ENCODE measurements at places on chromosomes 2 and 18.

DNA sequence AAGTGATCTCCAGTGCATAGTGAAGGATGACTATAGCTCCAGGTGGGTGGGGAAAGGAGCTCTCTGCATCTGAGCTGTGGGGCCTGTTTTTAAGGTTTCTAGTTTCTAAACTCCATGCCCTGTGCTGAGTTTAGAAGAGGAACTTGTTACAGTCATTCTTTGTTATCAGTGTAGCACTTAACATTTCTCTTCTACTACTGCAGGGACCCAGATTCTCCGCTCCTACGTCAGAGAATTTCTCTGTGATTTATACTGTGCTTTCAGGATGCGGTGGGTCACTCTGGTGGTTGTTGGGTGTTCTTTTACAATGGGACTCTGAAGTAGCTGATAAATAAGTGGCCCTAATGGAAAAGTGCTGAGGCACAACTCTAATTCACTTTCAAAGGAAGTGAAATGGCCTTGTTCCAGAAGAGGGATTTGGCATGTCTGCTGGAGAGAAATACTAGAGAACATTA, 122.0 kb downstream of the WDSUB1 start:
- H3K27me3 ChIP-seq = 0 out of 2 replicates have a peak, but pooled peaks cover 2% of the 10 kb centered on the region
- H3K4me1 ChIP-seq = peaks cover 30% of the 10 kb centered on the region
- H3K27ac ChIP-seq = no peak overlapping the region
- H3K36me3 ChIP-seq = peaks cover 24% of the 10 kb centered on the region
- no peak overlapping the region for H3K4me3 ChIP-seq

DNA sequence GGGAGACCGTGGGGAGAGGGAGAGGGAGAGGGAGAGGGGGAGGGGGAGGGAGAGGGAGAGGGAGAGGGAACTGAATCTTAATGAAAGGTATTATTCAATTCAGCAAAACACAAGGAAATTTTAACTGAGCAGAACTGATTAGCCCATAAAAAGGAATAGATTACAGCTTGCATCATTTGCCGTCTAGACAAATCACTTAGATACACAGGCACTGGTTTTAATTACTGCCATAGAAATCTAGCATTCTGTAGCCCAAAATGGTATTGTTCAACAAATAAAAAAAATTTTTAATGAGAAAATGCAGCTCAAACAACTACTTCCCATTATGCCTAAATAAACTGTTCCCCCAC, 7.9 kb upstream of the KCNF1 start:
- H3K4me1 ChIP-seq = peaks cover 15% of the 10 kb centered on the region
- H3K27me3 ChIP-seq = peaks cover 8% of the 10 kb centered on the region
- H3K4me3 ChIP-seq = no peak overlapping the region

DNA sequence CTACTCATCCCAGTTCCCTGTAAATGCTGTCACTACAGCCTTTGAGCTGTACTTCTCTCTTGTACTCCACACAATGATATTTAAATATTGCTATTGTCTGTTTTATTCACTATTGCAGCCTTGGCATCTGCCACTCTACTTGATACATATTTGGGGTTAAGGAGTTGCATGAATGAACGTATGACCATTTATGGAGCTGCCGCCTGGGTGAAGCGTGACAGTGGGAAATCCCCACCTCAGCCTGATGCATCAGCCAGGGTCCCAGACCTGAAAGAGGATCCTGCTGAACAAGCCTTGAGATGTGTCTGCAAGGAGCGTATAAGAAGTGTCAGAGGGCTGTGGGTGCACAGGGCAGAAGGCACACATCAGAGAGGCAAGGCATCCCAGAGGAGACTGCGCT, 39.1 kb downstream of the MRPL35 start:
- H3K4me1 ChIP-seq = peaks cover 4% of the 10 kb centered on the region
- H3K36me3 ChIP-seq = no peaks in the 10 kb centered on the region
- peaks cover 44% of the 10 kb centered on the region for H3K27me3 ChIP-seq
- no peak overlapping the region for H3K4me3 ChIP-seq

DNA sequence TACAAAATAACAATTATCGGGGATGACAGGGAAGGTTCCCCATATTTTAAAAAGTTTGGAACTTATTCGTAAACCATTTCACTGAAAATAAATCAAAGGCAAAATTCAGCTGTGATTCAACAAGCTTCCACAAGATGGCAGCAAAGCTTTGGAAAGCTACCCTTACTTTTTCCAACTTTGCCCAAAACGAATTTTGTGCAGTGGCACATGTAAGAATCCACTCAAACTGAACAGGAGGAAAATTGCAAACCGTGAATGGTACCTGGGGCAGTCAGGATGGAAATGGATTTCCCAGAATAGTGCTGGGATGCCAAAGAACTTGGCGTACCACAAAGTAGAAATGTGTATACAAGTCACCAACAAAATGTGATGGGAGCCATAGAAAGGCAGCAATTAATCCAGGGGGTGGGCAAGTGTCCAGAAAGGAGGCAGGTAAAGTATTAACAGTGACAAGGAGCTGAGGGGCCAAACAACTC, 10.7 kb downstream of the RPL31 start:
- peak overlapping the region; percentile 48 for H3K27ac ChIP-seq
- DNase-seq = peak; percentile 47
- peaks cover 27% of the 10 kb centered on the region for H3K4me1 ChIP-seq

DNA sequence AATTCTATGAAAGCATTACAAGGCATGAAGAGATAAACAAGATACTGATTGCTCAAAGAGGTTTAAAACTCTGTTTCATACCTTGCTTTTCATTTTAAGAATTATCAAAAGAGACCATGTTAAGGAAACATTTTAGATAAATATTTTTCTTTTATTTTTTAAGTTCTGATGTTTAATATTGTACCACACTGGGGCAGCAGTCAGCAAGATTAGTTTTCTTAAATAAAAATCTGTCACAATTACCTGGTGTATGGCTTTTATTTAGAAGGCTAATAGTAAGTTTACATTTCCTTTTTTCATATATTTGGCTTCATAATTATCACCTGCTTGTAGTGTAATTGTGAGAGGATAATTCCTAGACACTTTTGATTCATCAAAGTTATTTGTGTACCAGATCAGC, 46.4 kb downstream of the ZNF804A start:
- H3K27ac ChIP-seq = no peak overlapping the region

GRCh38 chr2:152740743-152741328, 22.4 kb downstream of the ARL6IP6 start:
- H3K27ac ChIP-seq = no peak overlapping the region
- H3K4me3 ChIP-seq = no peak overlapping the region
- peaks cover 12% of the 10 kb centered on the region for H3K36me3 ChIP-seq
- H3K4me1 ChIP-seq = no peaks in the 10 kb centered on the region

DNA sequence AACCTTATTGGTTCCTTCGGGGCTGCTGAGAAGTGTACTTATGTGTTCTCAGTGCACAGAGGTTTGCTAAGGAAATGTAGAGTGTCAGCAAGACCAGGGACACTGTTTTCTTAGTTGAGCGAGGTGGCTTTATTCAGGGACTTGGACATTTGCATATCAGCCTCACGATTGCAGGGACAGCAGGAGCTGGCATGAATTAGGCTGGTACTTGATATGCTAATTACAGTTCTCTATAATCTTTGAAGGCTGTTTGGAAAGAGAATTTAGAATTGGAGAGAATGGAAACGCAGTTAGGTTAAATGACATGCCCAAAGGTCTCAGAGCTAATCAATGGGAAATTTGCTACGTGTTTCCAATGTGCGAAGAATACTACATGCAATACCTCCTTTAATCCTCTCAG, 18.7 kb upstream of the MTCL1 start:
- H3K27me3 ChIP-seq = peaks cover 6% of the 10 kb centered on the region
- DNase-seq = no peak
- H3K36me3 ChIP-seq = no peaks in the 10 kb centered on the region
- H3K4me3 ChIP-seq = no peak overlapping the region

- no peak for DNase-seq
- H3K36me3 ChIP-seq = no peaks in the 10 kb centered on the region
- H3K4me1 ChIP-seq = no peaks in the 10 kb centered on the region
- peaks cover 24% of the 10 kb centered on the region for H3K27me3 ChIP-seq
- H3K4me3 ChIP-seq = no peak overlapping the region
- no peak overlapping the region for H3K27ac ChIP-seq
These were observed 22.7 kb upstream of the OTOS start for GRCh38 chr2:240162939-240163714.

DNA sequence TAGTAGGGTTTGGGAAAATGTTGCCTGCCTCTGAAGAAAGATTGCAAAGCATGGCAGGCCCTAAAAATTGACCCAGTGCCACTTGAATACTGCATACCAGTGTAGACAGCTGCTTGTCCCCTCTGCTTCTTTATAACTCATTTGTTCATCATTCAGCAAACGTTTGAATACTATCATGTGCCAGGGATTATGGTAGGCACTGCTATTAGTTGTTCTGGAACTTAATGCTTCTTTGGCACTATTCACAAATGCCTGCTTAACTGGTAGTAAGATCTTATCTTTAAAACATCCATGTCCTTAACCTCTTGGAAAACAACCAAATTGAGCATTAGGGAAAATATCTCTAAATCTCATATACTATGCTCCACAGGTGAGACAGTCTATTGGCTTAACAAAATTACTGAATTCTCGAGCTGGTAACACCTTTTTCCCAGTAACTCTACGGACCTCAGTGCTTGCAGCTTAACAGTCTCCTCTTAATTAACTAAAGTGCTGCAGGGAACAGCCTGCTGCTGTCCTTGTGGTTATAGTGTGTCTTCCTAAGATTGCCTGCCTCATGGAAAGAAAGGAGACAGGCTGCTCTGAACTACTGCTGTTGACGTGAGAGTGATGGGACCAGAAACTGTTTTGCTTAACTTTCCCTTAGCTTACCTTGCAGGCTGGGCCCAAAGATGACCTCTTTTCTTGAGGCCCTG, 93.2 kb downstream of the MIB1 start:
- DNase-seq = no peak
- peaks cover 9% of the 10 kb centered on the region for H3K4me1 ChIP-seq
- peaks cover 2% of the 10 kb centered on the region for H3K27me3 ChIP-seq
- no peak overlapping the region for H3K27ac ChIP-seq
- H3K36me3 ChIP-seq = no peaks in the 10 kb centered on the region

All from HFFc6 (cell line).